ENCODE measurements at places on chromosomes 5 and 9.

DNA sequence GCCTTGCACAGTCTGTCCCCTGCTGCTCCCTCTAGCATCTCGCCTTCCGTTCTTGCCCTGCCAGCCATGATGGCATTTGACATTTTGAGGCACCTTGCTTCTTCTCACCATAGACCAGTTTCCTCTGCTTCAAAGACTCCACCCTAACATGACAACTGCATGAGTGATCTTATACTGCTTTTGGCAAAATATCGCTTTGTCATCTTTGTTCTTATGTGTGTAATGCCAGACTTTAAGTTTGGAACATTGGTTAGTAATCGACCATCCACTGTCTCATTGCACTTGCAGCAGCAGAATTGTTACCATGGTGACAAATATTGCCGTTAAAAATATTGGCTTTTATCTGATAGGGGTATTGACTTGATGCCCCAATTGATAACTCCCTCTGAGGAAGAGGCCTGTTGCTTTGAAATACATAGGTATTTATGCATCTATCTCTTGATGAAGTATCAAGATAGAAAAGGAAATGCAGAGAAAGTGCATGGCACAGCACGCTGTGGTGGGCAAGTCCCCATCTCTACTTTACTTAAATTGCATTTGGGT lies 6.8 kb downstream of the GARIN3 start:
- DNase-seq: no peak

GRCh38 chr5:170542691-170543293 lies 39.0 kb downstream of the KCNIP1 start:
- DNase-seq: peak; percentile 15

- no peak for DNase-seq
These were observed 34.6 kb upstream of the SPINK5 start for GRCh38 chr5:148029131-148029530.

GRCh38 chr5:33474004-33474403 lies 33.2 kb downstream of the TARS1 start:
- DNase-seq: no peak

GRCh38 chr5:107472620-107473064 lies 198.1 kb downstream of the EFNA5 start:
- peak; percentile 30 for DNase-seq

DNA sequence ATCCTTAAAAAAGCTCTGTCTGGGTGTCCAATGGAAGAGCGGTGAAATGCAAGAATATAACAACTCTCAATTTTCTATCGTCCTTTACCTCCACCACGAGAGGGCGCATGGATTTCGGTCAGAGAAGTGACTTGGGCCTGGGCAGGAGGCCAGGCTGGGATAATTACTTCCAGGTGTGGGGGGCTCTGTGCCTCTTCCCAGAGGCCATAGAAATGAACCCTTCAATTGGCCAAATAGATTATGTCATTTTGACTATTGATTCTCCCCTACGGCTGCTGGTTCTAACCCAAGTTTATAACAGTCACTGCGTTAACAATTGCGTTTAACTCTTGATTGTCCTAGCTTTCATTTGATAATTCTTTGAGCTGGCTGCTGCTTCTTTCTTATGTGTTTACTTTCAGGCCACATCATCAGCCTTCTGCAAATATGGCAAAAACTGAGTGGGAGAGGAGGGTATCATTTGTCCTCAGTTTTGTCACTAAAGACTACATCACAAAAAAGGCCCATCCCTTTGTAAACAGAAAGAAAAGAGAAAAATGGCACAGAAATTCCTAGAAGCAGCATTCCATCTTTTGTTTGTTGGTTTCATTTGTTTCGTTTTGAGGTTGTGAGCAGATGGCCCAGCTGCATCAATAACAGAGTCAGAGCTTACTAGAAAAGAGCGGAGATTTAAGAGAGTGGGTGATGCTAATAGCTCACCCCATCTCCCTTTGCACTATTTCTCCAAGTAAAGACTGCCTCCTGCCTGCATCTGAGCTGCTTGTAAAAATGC lies 45.4 kb upstream of the ZFR start:
- peak; percentile 65 for DNase-seq

- DNase-seq: no peak
These were observed 35.4 kb upstream of the ADAM19 start for GRCh38 chr5:157610990-157611389.

- peak; percentile 15 for DNase-seq
These were observed 733 bp downstream of the HSPA4 start for GRCh38 chr5:133052317-133053175.

DNA sequence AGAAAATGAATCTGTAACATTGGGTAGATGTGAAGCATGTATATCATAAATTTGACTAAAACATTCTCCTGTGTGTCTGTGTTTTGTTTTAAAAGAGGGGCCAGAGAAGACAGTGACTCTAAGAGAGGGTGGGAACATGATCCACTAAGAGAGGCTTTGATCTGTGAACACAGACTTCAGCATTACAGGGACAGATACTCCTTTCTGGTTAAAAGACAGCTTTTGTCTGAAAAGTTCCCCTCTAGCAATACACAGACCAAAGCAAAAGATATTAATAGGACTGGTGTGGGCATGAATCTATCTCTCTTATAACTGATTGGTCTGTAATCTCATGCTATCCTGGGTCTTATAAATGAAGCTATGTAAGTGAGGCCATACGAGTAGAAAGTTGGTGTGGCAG lies 150.9 kb downstream of the NUDT12 start:
- no peak for DNase-seq

- DNase-seq: no peak
These were observed 21.0 kb downstream of the ANKH start for GRCh38 chr5:14850419-14851049.

GRCh38 chr9:18490641-18491370 lies 16.9 kb downstream of the ADAMTSL1 start:
- DNase-seq: no peak

- no peak for DNase-seq
These were observed 44.8 kb downstream of the PRRC1 start for GRCh38 chr5:127562252-127562651.

DNA sequence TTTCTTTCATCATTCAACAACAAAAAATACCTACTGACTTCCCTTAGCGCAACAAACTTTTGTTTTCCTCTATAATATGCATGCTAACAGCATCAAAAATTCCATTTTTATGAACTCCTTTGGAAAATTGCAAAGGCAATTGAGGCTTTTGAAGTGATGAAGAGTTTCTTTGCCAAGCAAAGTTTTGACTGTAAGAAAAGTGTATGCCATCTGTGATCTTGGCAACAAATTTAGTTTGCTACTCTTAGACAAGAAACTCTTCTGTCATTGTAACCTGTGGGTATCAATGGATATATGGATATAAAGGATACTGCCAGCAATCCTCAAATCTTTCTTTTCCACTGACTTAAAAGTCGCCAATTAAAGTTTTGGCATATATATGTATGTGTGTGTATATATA lies 72.0 kb upstream of the GABRA1 start:
- DNase-seq: no peak

DNA sequence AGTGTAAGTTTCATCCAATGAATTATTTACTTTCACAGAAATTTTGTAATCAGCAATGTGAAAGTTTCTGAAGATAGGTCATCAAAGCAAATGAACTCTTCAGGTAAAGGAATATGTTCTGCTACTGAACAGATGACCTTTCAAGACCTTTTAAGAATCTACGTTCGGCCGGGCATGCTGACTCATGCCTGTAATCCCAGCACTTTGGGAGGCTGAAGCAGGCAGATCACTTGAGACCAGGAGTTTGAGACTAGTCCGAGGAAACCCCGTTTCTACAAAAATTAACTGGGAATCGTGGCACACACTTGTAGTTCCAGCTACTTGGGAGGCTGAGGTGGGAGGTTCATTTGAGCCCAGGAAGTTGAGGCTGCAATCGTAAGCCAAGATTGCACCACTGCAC lies 578.4 kb upstream of the COX7C start:
- no peak for DNase-seq
